ENCODE measurements at places on chromosomes 4 and X.

GRCh38 chr4:11196927-11197522, 231.7 kb downstream of the HS3ST1 start:
- DNase-seq = no peak

GRCh38 chrX:129780441-129781105, 824 bp downstream of the SASH3 start:
- no peak for DNase-seq

GRCh38 chr4:41752081-41752836, 3.7 kb upstream of the PHOX2B start:
- DNase-seq = no peak

- DNase-seq = no peak
Measured at GRCh38 chr4:53786632-53787031, 195.3 kb upstream of the LNX1 start.

- DNase-seq = no peak
Measured at GRCh38 chr4:174928174-174928573, 10.0 kb downstream of the ADAM29 start.

- DNase-seq = no peak
Measured at GRCh38 chr4:4640692-4641091, 98.8 kb upstream of the STX18 start.

DNA sequence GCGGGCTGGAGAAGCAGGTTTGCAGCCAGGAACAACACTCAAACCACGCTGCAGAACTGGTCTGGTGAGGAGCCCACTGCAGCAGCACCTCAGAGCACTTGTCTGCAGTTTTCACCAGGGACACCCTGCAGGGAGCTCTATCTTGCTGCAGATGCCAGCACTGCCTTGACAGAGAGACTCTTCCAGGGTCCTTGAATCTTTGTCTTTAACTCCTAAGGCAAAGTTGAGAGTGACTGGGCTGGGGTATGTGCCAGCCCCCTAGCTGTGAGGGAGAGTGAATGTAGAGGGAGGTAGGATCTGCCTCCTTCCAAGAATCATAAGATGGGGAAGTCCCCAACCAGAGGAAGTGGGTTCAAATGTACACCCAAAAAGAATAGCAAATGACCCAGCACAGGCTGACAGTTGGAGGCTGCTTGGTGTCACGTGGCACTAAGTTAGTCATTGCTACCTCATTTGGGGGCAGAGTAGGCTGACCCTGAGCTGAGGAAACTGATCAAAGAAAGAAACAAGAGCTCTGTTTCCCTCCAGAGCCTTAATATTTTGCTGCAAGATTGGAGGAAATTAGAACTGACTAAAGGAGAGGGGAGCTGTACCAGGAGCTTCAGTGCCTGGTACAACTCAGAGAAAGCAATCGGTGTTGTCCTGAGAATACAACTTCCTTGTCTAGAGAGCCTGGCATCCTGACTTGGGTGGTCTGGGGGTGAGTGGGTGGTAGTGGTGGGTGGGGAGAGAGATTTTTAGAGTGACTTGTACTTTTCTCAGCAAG, 28.2 kb upstream of the HUWE1 start:
- peak; percentile 71 for DNase-seq

- DNase-seq = no peak
Measured at GRCh38 chr4:124941267-124941666, 228.7 kb upstream of the ANKRD50 start.

- no peak for DNase-seq
Measured at GRCh38 chrX:134186362-134187121, 50.4 kb upstream of the CCDC160 start.

GRCh38 chr4:74414149-74414809, 30.7 kb upstream of the AREG start:
- no peak for DNase-seq

DNA sequence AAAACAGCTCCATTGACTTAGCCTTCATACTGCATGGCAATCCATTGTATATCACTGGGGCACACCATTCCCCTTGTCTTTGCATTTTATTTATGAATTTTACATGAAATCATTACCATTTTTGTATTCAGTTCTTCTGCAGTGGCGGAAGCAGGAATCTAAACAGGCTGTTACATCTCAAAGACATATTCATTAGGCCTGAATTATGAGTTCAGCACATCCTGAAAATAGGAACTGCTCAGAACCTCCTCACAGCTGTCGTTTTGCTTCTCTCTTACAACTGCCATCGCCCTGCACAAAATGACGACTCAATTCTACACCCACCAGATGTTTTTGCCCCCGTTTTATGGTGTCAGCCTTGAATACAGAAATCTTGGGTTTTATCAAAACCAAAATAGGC, 474.4 kb upstream of the MAGEB18 start:
- DNase-seq = no peak

- no peak for DNase-seq
Measured at GRCh38 chr4:183362916-183363542, 40.8 kb upstream of the CLDN24 start.

GRCh38 chr4:57437649-57438048, 327.5 kb upstream of the IGFBP7 start:
- no peak for DNase-seq

GRCh38 chr4:101807351-101807750, 16.8 kb downstream of the BANK1 start:
- no peak for DNase-seq

GRCh38 chr4:87365348-87365747, 25.6 kb downstream of the HSD17B11 start:
- DNase-seq = no peak

DNA sequence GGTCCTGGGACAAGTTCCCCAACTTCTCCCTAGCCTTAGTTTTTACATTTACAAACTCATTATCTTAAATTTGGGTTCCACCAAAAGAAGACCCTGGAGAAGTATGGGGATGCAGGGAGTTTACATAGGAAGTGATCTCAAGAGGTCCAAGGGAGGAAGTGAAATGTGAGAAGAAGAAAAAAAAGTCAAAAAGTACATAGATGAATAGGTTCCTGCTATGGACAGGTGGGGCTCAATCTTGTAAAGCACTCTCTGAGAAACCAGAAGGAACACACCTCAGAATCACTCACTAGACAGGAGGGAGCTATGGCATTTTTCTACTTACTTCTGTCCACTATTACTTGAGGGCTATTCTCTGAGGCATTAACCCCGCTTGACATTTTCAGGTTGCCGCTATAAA, 56.6 kb downstream of the ARHGAP6 start:
- DNase-seq = no peak

GRCh38 chr4:70841211-70841610, 1.5 kb upstream of the GRSF1 start:
- DNase-seq = no peak

GRCh38 chrX:109685656-109686078, 47.4 kb downstream of the ACSL4 start:
- no peak for DNase-seq

DNA sequence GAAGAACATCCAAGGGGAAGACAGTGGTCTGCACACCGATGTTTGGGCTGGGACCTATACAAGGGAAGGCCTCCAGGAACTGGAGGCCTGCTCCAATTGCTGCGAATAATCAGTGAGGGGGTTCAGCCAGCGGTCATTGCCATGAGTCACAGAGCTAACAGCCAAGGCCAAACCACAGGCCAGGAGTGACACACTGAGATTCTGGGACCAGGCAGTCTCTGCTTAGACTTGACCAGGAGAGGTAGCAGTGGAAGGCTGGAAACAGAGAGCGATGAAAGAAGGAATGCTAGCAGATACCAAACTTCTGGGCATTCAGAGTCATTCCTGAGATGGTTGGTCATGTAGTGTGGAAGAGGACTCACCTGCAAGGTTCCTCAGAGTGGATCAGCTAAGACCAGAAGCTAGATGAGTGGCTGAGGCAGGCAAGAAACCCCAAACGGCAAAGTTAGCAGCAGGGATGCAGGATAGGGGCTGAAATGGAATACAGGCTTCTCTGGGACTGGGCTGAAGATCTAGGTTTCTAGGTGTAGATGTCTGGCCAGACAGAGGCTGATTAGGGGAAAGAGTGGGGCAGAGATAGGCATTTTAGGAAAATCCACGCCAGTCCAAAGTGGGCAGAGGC, 54.7 kb downstream of the CNGA2 start:
- DNase-seq = no peak

GRCh38 chr4:57363346-57363745, 253.2 kb upstream of the IGFBP7 start:
- DNase-seq = no peak

GRCh38 chrX:19709812-19710518, 177.4 kb downstream of the SH3KBP1 start:
- no peak for DNase-seq

- DNase-seq = no peak
Measured at GRCh38 chrX:132940727-132941327, 17.6 kb downstream of the HS6ST2 start.

DNA sequence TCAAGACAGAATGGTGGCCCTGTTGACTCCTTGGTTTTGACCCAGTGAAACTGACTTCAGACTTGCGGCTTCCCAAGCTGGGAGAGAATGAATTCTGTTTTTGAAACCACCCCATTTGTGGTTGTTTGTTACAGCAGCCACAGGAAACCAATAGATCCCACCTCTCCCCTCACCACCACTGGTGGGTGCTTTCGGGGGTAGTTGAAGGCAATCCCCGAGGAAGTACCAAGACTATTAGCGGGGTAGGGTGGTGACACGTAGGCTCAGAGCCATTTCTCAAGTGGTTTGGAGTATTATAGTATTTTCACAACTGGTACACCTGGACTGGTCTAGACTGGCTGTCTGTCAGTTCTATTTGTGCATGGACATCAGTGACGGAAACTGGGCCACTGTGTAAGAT, 189.1 kb upstream of the RBPJ start:
- DNase-seq = no peak

DNA sequence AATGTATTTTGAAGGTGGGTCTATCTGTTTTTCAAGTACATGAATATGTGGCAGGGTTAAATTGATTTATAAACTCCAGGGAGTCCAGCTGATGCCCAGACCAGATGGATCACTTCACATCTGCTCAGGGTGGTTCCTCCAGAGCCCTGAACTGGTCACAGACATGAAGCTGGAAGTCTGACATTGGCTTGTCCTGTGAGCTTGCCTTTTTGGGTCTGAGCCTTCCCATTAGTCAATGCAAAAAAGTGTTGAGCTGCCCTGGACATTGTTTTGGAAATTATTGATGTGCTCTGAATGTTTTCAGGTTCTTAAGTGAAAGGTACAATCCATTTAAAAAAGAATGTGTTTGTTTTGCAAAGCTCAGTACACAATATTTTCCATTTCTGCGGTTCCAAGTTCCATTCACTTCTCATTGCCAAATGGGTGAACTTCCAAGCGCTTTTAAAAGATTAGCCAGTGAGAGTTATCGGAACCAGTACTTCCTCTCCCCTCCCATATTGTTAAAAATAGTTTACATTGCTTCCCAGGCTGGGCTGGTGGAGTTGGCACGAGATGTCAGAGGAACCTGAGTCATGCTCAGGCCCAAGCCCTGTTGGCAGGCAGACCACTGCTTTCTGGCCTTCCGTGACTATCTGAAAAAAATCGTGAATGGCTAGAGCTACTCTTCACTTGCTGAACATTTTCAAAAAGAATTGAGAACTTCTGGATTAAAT, 52.1 kb downstream of the PDGFRA start:
- DNase-seq = peak; percentile 21

- no peak for DNase-seq
Measured at GRCh38 chr4:89751416-89751815, 85.5 kb downstream of the SNCA start.

DNA sequence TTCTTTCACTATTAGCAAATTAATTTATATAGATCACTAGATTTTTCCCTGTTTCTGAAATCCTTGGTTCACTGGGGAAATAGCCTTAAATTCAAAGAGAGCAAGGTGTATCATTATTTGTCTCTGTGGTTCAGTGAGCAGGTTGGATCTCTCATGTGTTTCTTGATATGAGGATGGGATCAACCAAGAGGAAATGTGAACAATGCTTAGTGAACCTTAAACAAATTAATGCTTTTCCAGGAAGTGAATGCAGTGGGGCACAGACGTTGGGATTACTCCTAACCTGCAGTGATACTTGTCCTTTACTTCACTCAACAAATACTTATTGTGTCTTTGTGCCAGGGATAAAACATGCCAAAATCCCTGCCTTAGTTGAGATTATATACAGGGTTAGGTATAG, 193.2 kb downstream of the SHROOM3 start:
- DNase-seq = no peak

GRCh38 chrX:38973322-38973721, 172.1 kb downstream of the MID1IP1 start:
- no peak for DNase-seq

DNA sequence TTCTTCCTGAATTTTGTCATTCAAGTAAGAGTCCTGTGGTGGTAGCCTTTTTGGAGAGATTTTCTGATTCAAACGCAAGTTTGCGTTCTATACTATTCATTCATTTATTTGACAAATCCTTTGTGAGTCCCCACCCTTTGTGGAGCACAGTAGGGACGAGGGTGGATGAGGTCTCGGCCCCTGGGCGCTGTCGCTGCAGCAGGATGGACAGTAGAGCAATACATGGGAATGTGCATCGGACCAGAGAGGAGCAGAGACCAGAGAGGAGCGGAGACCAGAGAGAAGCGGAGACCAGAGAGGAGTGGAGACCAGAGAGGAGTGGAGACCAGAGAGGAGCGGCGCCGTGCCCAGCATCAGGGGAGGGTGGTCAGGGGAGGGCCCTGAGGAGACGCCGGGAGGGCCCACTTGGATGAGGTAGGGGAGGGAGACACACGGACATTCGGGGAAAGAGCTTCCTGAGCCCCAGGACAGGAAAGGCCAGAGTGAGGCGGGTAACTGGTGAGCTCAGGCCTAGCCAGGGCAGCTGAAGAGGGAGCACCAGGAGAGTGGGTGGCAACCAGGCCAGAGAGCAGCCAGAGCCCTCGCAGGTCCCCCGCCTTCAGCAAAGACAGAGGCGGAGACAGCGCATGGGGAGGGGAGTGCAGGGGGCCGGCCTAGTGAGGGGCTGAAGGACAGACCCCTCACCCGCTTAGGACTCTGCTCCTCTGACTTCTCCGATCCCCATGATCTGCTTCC, 67.3 kb downstream of the NAT8L start:
- DNase-seq = no peak

- DNase-seq = no peak
Measured at GRCh38 chr4:141158219-141158618, 24.9 kb upstream of the RNF150 start.

DNA sequence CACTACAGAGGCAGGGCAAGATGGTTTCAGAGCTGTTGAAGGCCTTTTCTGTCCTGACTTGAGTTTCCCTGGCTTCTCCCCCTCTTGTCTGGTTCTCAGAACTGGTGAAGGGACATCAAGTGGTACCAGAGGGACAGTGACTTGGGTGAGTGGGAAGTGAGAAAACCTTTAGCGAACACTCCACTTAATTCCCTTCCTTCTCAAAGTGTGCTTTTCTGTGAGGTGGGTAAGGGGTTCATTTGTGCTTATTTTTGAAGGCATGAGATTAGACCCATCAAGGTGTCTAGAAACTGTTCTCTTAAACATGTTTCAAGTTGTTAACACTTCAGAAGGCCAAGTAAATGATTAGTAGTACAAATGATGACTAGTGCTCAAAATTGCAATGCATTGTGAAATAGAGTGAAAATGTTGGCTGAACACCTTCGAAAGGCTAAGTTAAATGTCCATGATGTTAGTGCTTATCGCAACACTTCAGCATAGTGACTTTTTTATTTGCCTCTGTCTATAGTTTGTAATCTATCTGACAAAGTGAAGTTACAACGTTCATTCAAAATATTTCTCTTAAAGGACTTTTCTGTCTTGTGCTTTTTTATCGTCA, 2.8 kb downstream of the AREG start:
- no peak for DNase-seq

- DNase-seq = peak; percentile 30
Measured at GRCh38 chrX:40543661-40544328, 37.0 kb upstream of the ATP6AP2 start.

Measured in CMK (cell line).